ENCODE measurements at places on chromosomes 11 and 22. TPM values are rescaled to one million over a fixed set of nuclear protein-coding genes. Genes with fewer than 3 reads are reported as not detected.

HEPN1 gene
- not detected for total RNA-seq

F2 gene
- not detected for total RNA-seq

OR4A15 gene
- not detected for total RNA-seq

MCHR1 gene
- not detected for total RNA-seq

LINC01488 gene
- not detected for total RNA-seq

ALDH3B2 gene
- 206 TPM for total RNA-seq

CCDC15 gene
- 2.4 TPM for total RNA-seq

CFAP300 gene
- total RNA-seq, result 0.80 TPM

PELI3 gene
- 3.7 TPM for total RNA-seq

FERMT3 gene
- 2.4 TPM for total RNA-seq

NAV2 gene
- total RNA-seq, result 17.0 TPM

TAF1D gene
- 70.3 TPM for total RNA-seq

APOL6 gene
- 8.1 TPM for total RNA-seq

- no peak for ATAC-seq
Measured at GRCh38 chr22:37967147-37967546, 13.6 kb downstream of the POLR2F start.

DNA sequence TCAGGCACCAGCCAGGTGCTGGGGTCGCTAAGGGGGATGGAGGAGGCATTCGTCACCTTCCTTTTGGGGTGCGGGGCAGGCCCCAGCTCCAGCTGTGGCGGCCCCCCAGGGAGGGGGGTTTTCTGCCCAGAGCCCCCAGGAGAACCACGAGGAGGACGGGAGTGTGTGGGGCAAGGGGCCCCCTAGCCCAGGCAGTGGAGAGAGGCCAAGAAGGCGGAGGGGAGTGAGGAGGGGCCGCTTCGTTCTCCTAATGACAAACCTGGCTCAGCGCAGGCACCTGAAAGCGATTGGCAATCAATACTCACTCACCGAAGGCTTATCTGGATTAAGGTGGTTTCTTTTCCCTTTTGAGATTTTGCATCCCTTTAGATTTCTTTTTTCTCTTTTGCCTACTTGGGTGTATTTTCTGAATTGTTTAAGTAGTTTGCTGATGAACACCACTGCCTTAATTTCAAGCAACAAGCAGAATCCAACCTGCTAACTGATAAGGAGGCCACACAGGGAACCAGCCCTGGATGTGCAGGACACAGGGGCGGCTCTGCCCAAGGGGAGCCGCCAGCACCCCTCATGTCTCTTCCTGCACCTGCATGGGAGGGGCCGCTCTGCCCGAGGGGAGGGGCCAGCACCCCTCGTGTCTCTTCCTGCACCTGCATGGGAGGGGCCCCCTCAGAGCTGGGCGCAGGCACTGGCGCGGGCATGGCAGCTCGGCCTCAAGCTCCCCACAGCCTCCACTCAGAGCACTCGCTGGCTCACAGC lies 122.3 kb downstream of the BRD1 start:
- no peak for ATAC-seq

DNA sequence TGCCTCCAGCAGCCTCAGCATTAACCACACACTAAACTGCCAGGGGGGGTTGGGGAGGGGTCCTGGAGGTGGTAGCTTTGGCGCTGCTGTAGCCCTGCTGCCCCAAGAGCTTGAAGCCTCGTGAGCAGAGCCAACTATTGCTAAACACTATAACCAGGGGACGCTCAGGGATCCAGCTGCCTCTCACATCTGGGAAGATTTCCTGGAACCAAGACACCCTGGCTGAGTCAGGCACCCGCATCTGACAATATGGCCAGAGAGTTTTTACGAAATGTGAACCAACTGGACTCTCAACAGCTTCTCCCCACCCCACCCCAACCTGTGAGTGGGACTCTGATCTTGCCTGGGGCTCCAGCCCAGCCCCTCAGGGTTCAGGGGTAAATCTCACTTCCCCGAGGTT lies 14.3 kb downstream of the C1QTNF6 start:
- no peak for ATAC-seq

GRCh38 chr22:39221999-39222686 lies 22.6 kb downstream of the PDGFB start:
- no peak for ATAC-seq

DNA sequence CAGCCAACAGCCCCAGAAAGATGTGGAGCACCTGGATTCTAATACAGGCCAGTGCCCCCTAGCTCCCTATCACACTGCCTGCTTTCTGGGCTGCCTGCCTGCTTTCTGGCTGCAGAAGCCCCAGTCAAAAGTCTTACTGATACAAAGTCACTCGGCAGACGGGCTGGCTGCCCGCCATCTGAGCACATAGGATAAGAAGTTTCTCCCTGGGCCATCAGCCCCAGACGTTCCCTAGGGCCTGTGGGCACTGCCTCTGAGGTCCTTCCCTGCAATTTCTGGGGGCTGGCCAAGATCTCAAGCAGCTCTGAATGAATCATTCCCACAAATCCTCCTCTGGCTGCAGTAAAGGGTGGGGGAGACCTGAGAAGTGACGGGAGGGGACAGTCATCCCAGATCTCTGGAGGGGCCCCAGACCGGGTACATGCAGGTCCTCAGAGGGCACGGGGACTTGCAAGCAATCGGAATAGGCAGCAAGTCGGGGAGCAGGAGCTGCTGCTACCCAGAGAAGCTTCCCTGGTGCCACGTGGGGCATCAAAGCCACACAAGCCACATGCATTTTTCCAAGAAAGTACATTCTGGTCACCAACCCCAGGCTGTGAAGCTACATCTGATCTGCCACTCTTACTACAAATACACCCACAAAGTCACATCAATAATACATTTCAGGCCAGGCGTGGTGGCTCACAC lies 4.7 kb downstream of the TPST2 start:
- no peak for ATAC-seq

- peak; percentile 72 for ATAC-seq
Measured at GRCh38 chr11:107840129-107840484, 18.5 kb downstream of the SLC35F2 start.

GRCh38 chr11:115190196-115190595 lies 314.0 kb downstream of the CADM1 start:
- ATAC-seq, result no peak

GRCh38 chr11:128346804-128347203 lies 240.6 kb downstream of the ETS1 start:
- ATAC-seq, result peak; percentile 55

- ATAC-seq, result no peak
Measured at GRCh38 chr22:42673898-42674401, 24.8 kb upstream of the CYB5R3 start.

DNA sequence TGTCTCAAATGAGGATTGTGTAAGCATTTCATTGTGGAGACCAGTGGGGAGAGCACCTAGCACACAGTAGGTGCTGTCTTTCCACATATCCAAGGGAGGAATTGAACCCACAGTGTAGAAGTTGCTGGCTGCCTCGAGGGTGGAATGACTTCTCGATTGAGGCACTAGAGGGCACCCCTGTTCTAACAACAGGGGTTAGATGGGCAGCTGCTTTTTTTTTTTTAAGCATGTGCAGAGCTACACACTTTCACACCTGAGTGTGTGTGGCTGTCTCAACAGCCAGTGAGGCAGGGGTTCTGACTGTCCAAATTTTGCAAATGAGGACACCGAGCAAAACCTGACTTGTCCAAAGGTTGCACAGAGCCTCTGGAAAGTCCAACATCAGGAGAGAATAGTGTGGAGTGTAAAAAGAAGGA lies 118.2 kb upstream of the CRYBB3 start:
- ATAC-seq, result peak; percentile 51

DNA sequence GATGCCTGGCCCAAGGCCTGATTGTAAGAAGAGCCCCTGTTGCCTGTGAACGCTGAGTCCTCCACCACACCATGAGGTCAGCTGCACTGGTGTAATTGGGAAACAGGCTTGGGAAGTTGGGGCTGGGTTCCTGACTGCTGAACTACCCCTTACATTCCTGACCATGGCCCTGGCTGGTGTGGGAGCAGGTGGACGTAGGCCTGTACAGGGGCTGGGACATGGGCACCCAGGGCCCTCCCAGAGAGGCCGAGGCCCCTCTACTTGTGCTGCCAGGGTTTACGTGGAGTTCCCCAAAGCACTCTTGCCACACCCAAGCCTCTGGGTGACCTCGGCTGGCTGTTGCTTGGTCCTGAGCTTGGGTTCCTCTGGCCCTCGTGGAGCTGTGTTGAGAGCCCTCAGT lies 5.4 kb downstream of the RELT start:
- ATAC-seq, result no peak

GRCh38 chr22:44224166-44224565 lies 43.4 kb downstream of the PARVG start:
- ATAC-seq, result peak; percentile 81

GRCh38 chr22:49272546-49273125 lies 555.0 kb downstream of the BRD1 start:
- no peak for ATAC-seq

GRCh38 chr11:27898166-27898565 lies 197.9 kb upstream of the BDNF start:
- no peak for ATAC-seq

DNA sequence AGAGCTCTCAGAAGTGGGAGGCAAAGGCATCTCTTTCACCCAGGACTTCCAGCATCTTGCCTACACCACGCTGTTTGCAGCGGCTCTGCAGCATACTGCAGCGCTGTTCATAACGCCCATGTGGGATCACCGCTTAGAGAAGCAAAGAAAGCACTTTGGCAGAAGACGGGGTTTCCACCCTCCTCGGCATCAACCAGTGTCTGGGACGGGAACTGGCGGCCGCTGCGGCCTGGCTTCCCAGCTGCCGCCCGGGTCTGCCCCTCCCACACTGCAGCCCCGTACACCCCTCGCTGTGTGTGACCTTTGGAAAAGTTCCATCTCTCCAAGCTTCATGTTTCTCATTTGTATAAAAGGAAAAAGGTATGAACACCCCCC lies 545 bp upstream of the TIRAP start:
- peak; percentile 40 for ATAC-seq

- no peak for ATAC-seq
Measured at GRCh38 chr11:72066855-72067254, 13.5 kb downstream of the NUMA1 start.

Data from esophagus mucosa (tissue), 1 donor.